Neuronal stem cell (in vitro differentiated cells): ENCODE measurements at places on chromosomes 2 and 18.

DNA sequence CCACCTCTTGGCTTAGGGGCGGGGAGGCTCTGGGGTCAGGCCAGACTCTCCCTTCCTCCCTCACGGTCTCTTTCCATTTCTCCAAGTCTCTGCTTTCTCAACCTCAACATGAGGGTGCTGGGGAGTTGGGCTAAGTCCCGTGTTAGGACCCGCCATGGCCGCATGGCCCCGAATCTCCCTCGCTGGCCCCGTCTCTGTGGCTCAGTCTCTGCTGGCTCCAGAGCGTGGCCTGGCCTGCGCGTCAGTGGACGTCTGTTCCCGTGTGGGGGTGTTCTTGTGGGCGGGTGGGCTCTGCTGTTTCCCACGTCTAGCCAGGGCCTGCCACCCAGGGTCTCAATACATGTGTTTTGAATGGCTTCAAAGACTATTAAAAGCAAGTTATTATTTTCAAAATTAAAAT lies 12.4 kb downstream of the ALLC start:
- no peak for DNase-seq

- no peak for DNase-seq
These were observed 59.4 kb downstream of the DGKD start for GRCh38 chr2:233413559-233414272.

DNA sequence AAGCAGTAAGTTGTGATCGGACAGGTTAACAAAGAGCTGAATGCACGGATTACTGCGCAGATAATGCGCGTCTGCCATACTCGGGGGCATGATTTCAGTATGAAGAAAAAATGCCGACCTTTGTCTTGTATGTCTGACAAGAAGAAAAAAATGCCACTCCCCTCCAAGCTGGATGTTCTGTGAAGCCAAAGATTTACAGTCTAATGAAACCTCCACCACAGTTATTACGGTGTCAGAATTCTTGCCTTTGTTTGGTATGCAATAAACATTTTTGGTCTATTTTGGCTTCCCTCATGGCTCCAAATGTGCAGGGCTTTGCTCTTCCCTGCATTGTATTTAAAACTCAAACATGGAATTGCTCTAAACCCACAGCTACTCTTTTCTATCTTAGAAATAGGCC lies 72.2 kb upstream of the THUMPD2 start:
- no peak for DNase-seq

DNA sequence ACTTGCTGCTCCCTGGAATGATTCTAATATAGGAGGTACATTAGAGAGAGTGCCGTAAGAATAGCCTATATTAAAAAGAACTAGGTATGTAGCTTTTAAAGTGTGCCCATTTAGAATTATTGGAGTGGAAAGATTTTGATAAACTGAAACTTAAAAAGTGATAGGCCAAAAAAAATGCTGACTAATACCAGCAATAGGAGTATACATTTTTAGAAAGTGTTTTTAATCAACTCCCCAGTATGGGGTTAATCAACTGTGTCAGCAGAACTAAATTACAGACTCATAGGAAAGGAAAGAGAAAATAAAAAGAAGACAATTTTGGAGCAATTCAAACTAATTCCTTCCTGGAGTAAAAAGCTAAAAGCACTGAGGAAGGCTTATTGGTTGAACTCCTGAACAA lies 13.3 kb upstream of the MEIS1 start:
- no peak for DNase-seq

- peak; percentile 15 for DNase-seq
These were observed 249.9 kb downstream of the PLCL1 start for GRCh38 chr2:198054299-198054698.

DNA sequence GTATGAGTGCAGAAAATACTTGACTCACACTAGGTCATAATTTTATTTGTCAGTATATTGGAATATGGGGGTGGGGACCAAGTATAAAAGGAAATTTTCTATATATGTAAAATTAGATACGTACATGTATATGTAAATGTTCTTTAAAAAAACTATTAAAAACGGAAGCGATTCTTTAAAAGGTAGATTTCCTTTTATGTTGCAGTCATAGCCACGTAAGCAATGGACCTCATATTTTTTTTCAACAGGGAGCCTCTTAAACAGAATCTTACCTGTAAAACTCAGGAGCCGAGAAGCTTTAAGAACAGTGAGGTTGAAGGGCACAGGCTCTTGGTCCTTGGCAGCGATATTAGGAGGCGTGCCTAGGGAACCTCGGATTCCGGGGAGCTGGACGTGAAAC lies 3.3 kb downstream of the RHBDD1 start:
- no peak for DNase-seq

DNA sequence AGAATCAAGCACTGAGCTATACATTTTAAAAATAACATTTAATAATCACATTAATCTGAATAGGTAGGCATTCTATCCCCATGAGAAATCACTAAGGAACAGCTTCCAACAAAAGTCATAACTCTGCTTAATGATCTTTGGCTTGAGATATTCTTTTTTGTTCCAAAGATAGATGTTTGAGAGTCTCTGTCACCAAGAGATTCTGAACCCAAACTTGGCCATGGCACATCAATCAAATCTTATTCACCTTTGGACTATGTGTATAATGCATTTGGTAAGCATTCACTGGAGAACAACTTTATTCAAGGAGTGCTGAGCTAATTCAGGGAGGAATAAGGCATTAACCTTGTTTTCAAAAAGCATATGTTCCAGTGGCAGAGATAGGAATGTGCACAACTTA lies 743.3 kb downstream of the SLC4A3 start:
- no peak for DNase-seq

GRCh38 chr2:174699993-174700766 lies 64.1 kb downstream of the CHRNA1 start:
- DNase-seq: peak; percentile 45

DNA sequence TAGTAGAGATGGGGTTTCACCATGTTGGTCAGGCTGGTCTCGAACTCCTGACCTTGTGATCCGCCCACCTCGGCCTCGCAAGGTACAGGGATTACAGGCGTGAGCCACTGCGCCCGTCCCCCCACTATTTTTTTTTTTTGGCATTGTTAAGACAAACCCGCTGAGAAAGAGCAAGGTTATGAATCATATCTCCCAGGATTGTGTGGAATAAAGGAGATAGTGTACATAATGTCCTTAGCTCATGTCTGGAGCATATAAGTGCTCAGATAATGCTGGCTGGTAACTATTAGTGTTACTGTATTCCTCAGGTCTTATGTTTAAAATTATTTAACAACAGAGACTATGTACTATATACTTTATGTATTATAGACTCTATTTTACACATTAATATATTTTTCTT lies 36.0 kb downstream of the TTC27 start:
- DNase-seq: no peak

DNA sequence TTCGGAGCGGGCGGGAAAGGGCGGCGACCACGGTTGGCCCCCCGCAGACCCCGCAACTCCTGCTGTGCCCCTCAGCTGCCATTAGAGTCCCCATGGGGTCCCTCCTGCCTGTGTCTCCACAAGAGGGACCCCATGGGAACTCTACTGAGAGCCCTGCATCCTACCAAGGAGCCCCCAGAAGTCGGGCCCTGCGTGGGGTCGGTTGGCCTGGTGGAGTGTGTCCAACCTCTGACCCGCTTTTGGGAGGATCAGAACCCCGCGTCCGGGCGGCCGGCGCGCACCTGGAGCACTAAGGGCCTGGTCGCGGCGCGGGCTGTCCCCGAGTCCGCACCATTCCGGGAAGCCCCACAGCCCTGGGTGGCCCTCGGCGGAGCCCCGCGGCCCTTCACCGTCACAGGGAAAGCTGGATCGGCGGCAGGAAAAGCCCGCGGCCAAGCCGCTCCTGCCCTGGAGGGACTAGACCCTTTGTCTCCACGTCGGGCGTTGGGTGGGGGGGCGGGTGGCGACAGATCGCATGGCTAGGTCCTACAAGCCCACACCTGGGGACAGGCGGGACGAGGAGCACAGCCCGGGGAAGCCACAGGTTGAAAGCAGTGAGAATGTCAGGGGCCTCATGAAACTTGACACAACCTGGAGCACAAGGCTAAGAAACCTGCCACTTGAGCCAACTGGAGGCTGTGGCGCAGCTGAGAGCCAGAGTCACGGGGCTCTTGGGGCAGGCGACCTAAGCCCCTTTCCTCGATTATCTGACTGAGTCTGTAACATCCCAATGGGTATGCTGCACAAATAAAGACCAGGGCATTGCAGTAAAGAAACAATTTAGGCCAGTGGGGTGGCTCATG lies 11.2 kb upstream of the CXXC1 start:
- DNase-seq: no peak

- DNase-seq: no peak
These were observed 14.6 kb downstream of the ALPG start for GRCh38 chr2:232421189-232421785.

- DNase-seq: no peak
These were observed 481 bp downstream of the SLC30A6 start for GRCh38 chr2:32166115-32166574.

DNA sequence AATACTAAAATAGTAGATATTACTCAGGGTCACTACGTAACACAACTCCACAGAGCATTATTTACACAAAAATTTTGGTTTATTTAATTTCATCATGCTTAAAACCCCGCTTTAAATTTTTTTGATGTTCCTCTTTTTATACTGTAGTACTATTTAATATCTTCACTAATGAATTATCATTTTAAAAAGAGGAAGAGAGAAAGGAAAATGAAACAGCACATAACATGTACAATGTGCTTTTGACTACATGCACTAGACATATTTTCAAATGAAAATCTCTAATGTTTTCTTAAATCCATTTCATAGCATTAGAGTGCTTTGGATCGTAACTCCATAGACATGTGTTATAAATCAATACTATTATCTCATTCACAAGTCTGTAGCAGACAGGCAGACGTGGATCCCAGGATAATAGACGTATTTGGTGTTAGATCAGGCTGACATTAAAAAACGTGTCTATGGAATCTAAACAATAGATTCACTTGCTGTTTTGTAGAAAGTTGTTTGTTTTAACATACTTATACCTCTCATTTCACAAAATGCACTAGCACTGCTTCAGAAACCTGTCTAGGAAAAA lies 897.0 kb downstream of the CPS1 start:
- no peak for DNase-seq

- DNase-seq: no peak
These were observed 70.6 kb upstream of the TCF7L1 start for GRCh38 chr2:85062565-85062964.

DNA sequence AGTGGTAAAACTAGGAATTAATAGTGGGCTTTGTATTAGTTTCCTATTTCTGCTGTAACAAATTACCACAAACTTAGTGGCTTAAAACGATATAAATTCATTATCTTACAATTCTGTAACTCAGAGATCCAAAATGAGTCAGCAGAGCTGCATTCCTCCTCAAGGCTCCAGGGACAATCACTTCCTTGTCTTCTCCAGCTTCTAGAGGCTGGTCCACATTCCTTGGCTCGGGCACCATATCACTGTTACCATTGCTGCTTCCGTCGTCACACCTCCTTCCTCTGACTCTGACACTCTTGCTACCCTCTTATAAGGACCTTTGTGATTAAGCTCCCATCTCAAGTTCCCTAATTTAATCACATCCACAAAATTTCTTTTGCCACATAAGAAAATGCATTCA lies 567.8 kb upstream of the KLHL29 start:
- DNase-seq: no peak

- DNase-seq: no peak
These were observed 153.4 kb downstream of the MGAT5 start for GRCh38 chr2:134407154-134407890.

DNA sequence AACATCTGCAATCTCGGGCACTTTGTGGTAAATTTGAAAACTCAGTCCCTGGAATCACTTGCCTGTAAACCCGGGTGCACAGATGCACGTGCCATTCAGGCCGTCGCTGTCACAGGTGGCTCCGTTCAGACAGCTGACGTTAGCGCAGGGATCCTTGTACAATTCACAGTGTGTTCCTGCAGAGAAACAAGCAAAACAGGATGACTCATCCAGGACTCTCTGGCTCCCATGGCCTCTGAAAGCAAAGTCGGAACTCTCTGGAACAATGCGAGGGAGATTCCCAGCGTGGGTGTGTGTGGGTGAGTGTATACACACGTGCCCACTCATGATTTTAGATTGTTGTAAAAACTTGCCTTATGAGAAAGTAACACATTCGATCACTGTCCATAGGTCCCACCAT lies 136.1 kb upstream of the PID1 start:
- no peak for DNase-seq

DNA sequence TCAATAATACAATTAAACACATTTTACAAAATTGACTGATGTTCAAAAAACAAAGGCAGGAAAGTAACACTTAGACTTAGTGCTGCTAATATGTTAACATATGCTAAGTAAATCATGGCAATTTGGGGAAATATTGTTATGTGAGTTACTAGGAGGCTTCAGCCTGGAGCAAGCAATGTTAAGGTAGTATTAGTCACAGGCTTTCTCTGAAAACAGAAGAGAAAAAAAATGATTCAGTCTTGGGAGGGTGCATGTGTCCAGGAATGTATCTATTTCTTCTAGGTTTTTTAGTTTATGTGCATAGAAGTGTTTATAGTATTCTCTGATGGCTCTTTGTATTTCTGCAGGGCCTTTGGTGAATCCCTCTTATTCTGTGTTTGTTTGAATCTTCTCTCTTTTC lies 345.8 kb upstream of the TFPI start:
- DNase-seq: no peak

DNA sequence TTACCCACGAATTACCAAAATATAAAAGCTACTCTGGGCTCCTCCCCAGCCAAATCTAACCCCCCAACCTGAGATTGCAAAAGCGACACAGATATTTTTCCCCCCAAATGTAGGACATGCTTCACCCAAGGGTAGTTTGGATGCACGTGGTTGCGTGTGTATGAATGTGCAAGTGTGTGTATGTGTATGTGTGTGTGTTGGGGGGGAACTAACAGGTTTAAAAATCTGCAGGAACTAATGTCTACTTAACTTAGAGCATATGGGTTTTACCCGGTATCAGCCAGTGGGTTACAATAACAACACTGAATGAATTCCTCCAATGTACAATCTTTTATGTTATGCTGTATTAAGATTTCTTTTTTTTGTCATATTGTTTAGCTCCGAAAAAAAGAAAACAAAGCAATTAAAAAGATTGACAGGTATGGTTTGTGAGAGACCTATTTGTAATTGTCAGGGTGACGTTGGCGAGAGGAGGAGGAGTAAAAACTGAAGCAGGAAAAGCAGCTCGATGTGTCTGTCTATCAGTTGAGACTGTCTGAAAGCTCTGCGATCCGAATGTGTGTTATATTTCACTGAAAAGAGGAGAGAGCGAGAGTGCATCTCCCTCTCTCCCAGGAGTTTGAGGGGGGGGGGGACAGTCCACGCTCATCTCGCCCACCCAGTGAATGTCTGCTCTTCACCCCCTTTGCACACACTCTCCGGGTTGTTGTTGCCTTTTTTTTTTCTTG lies at the start of gene TSHZ1:
TSHZ1 (plus strand) TSS at position 524 of the 728 bp plus-strand sequence. CDS start 1,080 bp downstream, outside the sequence.
- DNase-seq: peak; percentile 53
